ENCODE measurements at places on chromosomes 7 and 10.

DNA sequence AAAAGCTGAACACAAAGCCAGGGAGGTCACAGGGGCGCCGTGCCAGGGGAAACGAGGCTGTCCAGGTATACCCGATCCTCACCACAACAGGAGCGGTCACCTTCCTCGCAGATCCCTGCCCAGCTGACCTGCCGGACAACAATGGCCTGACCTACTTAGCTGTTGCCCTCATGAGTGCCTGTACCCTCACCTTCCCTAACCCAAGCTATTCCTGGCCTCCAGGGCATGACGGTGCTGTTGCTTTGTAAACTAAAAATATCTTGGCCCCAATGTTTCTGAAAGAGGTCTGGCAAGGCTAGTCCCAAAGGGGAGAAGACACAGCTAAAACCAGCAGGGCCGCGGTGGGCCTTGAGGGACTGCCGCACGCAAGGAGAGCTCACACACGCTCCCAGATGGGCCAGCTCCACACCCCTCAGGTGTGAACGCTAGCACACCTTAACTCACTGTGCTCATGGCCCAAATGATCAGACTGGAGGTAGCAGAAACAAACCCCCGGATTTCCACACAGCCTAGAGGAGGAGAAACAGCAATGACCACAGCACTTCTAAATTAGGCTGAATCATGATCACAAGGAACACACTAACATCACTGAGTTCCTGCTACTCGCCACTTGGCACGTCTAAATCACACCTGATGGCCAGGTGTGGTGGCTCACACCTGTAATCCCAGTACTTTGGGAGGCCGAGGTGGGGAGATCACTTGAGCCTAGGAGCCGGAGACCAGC lies 66.3 kb upstream of the CYTH3 start:
- DNase-seq: no peak

- DNase-seq: no peak
Observed at GRCh38 chr10:30094601-30095000, 35.2 kb upstream of the JCAD start.

GRCh38 chr10:53403688-53404087 lies 631.1 kb upstream of the MBL2 start:
- DNase-seq: no peak

DNA sequence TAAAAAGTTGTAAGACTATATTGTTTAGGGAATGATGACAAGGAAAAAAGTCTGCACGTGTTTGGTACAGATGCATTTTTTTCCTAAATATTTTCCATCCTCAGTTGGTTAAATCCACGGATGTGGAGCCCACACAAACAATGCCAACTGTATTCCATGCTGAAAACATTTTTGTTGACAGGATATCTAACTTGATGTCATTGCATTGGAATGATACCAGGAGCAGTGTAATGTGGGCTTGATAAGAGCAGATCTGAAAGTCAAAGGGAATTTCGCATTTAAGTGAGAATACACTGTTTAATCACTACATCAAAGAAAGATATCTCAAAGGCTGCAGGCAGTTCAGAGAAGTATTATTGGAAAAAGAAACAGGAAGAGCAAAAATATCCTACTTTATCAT lies 49.5 kb upstream of the TMEM140 start:
- no peak for DNase-seq

GRCh38 chr7:94635687-94636086 lies 20.2 kb downstream of the SGCE start:
- DNase-seq: no peak

DNA sequence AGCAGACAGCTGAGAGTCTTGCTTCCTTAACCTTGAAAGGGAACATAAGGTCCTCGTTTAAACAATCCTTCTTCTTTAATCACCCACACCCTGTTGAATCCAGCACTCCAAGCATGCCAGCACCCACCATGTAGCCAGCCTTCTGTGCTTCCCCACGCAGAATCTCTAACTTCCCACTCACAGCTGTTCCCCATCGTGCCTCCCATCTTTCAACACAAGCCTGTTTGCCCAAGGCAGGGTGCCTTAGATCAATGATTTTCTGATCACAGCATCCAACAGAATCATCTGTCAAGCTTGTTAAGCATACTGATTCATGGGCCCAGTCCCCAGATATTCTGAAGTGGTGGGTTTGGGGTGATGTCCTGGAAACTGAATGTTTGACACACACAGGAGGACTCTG lies 530.8 kb downstream of the SH2D4B start:
- no peak for DNase-seq

Data from activated CD4-positive, alpha-beta T cell treated with anti-CD3 and anti-CD28 coated beads, Interleukin-2, amount 50 U/mL, for 24 hours (primary cell).